ENCODE measurements at places on chromosomes 13 and 19.

GRCh38 chr19:39677961-39678889, 22.5 kb downstream of the LGALS16 start:
- DNase-seq = peak; percentile 62

DNA sequence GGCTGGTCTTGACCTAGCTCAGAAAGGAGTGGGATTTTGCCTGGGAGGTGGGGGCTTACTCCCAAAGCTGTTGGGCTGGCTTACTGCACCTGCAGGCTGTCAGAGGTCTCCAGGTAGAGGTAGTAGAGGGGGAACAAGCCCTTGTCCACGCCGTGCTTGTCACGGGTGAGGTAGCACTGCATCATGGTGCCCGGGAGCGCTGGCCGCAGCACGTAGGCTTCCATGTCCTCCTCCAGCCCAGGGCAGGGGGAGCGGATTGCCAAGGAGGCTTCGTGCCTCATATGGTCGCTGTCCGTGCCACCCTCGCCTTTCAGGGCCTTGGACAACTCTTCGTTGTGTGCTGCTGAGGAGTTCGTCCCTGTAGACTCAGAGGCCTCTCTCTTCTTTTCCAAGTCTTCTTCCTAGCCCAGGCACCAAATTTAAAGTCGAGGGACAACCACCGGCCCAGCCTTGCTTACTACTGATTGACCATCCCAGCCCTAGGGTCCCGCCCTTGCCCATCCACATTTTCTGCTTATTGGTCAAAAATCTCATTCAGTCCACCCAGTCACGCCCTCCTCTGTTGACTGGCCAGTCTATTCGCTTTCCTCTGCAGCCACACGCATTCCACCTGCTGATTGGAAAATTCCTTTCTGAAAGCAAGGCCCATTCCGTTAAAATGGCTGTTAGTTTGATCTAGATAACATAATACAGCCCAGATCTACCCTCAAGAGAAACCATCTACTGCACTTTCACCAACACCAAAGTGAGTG, 10.5 kb downstream of the TULP2 start:
- no peak for DNase-seq

DNA sequence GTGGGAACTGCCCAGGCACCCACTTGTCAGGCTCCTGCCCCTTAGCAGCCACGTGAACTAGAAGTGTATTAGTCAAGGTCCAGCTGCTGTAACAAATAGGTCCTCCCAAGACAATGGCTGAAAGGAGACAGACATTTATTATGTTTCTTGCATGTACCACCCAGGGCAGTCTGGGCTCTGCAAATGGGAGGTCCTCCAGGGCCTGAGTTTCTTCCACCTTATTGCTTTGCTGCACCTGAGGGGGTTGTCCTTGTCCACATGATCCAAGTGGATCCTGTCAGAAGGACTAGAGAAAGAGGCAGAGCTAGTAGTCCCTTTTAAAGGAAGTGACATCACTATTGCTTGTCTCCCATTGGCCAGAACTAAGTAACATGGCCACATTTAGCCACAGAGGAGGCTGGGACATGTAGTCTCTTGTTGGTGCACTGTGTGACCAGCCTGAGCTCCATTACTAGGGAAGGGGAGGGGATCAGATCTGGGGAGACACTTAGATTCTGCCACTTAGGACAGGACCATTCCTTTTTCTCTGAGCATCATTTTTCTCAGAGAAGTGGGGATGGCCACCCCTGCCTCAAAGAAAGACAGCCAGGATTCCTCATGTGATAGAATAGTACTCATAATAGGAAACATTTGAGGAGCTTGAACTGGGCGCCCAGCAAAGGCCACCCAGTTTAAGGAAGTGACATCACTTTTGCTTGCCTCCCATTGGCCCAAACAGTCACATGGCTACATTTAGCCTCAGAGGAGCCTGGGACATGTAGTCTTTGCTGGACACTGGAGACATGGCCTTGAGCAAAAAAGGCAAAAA, 15.1 kb downstream of the CC2D1A start:
- DNase-seq = peak; percentile 61

DNA sequence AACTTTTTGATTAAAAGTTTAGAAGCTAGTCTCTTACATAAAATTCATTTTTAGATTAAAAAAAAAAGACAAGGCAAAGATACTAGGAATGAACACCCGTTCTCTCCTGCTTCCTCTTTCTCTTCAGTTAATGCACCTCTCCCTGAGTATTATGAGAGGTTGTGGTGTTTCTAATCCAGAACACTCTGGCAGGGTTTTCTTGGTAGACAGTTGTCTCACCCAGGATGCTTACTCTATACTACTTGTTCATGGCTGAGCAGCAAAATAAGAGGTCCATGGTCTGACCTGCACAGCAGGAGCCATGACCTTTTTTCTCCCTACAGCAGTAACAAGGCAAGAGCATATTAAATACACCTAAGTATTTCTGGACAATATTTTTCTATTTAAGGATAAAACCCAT, 62.0 kb downstream of the MICU2 start:
- no peak for DNase-seq

GRCh38 chr13:39531646-39532045, 71.3 kb downstream of the LHFPL6 start:
- DNase-seq = no peak

GRCh38 chr13:84741253-84741652, 859.0 kb upstream of the SLITRK1 start:
- no peak for DNase-seq

- DNase-seq = no peak
Observed at GRCh38 chr19:6800991-6801484, 28.5 kb downstream of the VAV1 start.

- DNase-seq = peak; percentile 73
Observed at GRCh38 chr13:28568286-28568685, 73.4 kb upstream of the FLT1 start.

DNA sequence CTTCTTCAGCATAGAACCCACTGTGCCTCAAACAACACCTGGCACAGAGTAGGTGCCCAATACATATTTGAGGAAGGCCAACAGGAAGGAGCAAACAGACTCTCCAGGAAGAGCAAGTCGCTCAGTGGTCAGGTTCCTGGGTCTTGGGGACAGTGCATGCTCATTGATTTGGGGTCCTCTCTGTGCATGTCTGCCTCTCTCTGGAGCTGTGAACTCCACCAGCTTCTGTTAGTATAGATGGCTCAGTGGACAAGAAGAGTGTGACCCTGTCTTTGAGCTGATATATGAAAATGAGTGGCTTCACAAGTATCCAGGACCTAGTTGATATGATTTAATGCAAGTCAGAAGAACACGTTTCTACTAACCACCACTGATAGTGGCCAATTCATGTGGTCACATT, 98.7 kb downstream of the KCTD15 start:
- DNase-seq = no peak

DNA sequence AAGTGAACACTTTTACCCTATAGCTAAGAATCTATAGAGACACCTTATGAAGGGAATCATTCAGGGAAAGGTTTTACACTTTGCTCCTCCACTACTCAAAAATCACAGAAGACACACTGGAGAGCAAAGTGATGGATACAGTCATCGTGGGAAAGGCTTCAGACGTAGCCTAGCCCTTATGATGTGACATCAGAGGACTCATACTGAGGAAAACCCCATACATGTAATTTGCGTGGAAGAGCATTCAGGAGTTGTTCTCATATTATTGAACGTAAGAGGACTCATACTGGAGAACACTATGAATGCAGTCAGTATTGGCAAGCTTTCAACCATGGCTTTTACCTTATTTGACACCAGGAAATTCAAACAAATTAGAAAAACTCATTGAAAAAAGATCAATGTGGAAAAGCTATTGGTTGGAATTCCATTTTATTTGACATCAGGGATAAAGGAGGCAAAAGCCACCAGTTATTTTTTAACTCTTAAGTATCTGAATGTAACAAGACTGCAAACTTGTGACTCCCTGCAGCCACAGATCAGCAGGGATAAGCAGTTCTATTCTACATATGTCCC, 16.1 kb upstream of the ZNF274 start:
- no peak for DNase-seq

- DNase-seq = no peak
Observed at GRCh38 chr13:21086929-21087328, 25.5 kb upstream of the LATS2 start.

DNA sequence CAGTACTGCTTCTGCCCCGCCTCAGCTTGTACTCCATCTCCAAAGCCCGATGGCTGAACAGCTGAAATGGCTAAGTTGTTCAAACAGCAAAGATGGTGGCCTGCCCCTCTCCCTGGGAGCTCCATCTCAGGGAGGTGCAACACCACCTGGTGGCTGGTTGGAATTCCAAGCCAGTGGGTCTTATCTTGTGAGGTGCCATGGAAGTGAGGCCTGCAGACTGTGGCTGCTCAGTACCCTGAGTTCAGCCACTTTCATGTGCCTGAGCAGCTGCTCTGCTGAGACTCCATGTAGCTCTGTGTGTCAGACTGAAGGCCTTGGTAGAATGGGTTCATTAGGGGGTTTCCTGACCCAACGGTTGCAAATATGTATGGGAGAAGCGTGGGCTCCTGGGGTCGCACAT, 67.3 kb upstream of the SPRY2 start:
- DNase-seq = no peak

DNA sequence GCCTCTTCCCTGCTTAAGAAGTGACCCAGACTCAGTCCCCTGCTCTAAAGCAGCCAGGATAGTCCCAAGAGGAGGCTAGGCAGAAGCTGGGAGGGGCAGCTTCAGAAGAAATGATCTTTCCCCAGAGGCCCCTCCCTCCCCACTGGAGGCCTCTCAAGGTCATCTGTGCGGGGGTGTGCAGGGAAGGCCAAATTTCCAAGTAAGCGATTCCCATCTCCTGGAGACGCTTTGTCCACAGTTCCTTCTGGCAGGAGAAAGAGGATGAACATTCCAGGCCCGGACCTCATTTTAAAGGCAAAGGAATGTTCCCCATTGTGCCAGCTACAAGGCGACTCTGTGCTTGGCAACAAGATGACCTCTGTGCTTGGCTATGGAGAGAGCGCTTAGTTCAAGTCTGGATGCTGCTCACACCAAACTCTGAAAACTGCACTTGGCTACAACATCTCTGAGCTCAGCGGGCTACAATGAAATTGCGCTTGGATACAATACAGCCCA, 23.5 kb downstream of the COL5A3 start:
- peak; percentile 70 for DNase-seq

- no peak for DNase-seq
Observed at GRCh38 chr19:1116726-1117581, 13.2 kb downstream of the GPX4 start.

DNA sequence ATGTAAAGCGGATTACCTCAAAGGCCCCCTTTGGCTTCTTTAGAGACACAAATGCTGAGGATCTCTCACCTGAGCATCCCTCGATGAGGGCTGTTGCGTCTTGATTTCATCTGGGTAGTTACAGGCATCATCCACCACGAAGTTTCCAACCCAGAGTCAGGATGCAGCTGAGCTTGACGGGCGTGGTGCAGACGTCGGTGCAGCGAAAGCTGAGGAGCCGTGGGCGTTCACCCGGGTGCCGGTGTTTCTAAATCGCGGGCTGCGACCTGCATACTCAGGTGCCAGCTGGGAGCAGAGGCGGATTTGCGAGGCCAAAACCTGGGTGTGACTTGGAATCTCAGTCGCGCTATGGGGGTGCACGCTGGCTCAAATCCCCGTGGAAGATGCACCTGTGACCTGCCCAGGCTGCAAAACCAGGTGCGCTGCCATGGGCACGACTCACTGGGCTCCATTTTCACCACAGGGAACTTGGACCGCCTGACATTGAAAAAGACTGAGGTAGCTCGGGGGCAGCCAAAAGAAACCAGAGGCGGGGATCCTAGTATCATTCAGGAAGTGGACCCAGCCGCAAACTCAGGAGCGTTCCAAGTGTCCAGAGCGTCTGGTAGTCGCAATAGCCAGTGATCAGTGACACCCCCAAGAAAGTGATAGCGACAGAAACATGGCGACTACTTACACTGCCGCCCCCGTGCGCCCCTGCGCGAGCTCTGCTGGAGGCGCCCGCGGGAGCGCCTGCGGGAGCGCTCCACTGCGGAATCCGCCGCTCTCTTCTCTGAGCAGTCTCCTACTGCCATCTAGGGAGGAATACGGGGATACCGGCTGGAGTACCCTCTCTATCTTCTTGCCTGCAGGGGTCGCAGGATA, 36.4 kb upstream of the IGFL4 start:
- DNase-seq = peak; percentile 84

DNA sequence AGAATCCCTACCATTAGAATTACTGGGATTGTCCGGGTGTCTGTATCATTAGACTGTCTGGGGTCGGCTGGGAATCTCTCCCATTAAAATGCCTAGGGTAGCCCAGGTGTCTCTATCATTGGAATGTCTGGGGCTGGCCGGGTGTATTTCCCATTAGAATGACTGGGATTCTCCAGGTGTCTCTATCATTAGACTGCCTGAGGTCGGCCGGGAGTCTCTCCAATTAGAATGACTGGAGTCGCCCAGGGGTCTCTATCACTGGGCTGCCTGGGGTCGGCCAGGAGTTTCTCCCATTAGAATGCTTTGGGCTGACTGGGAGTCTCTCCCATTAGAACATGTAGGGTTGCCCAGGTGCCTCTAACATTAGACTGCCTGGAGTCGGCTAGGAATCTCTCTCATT, 1560.7 kb downstream of the UQCRFS1 start:
- DNase-seq = no peak

GRCh38 chr13:24675806-24676570, 4.2 kb upstream of the ATP12A start:
- no peak for DNase-seq

DNA sequence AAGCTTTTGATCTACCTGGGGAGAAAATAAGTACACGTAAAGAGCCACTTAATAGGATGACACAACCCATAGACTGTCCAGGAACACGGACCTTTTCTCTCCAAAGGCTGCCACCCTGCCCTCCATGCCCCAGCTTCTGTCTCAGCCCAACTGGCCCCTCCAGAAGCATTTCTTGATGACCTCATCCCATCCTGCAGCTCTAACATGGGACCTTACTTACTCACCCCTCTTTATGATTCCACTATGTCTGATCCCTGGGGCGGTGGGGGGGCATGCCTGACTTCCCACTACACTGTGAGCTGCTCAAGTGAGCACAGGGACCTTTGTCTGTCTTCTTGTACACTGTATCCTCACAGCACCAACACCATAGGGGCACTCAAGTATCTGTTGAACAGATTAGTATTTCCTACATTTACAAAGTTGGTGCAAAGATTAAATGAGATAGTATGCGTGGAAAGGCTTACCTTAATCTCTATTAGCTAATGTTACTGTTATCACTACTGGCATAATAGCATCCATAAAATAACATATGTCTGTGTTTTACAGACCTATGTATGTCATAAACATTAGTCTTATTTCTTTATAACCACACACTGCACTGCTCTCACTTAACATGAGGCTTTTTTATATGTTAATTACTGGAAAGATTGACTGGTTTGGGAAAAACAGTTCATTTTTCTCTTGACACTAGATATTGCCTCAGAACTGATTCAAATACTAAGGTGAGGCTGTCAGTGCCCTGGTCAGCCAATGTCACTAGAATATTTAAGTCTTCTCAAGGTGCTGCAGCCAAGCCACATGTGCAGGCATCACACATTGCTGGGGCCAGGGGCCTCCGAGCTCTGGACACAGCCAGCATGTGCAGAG, 100.9 kb downstream of the FOXO1 start:
- DNase-seq = no peak

DNA sequence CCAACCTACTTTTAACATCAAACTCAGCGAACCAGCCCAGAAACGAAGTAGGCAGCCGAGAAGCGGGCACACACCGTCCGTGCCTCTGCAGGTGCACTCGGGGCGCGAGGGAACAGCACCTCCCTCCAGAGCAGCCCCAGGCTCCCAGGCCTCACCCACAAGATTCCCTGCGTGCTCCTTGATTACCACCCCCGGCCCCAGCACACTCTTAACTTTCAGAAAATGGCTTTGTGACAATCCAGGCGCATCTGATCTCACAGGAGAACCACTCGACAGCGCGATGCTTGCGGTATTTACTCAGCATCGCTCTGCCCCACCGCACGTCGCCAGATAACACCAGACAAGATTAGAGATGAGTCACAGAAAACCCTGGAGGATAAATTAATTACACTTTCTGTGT, 134.9 kb upstream of the SPACA7 start:
- no peak for DNase-seq

Data from stomach (tissue), 19 donors.